SK-N-SH treated with all-trans-retinoic acid at 6 μM for 48 hours (cell line): ENCODE measurements at places on chromosomes 3 and 15.
A peak's percentile ranks its signal among the peaks of the same experiment; 100 is the strongest.

DNA sequence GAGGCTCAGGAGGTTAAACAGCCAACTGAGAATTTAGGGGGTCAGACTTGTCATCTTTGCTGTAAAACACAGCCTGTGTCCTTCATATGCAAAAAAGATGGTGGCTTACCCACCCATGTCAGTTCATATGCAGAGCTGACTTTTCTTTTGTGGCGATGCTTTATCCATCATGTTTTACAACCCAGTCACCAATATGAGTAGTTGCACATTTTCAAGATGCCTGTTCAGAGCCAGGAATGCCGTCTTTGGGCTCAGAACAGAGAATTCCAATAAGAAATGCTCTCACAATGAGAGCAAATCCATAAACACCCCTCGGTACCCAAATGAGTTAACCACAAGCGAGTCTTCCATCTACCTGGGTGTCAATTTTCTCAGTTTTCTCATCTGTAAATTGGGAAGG is 83.6 kb downstream of the TIGIT start:
- no peak for ATAC-seq

- peak; percentile 77 for ATAC-seq
Observed at GRCh38 chr3:187165144-187165543, 25.8 kb upstream of the RPL39L start.

DNA sequence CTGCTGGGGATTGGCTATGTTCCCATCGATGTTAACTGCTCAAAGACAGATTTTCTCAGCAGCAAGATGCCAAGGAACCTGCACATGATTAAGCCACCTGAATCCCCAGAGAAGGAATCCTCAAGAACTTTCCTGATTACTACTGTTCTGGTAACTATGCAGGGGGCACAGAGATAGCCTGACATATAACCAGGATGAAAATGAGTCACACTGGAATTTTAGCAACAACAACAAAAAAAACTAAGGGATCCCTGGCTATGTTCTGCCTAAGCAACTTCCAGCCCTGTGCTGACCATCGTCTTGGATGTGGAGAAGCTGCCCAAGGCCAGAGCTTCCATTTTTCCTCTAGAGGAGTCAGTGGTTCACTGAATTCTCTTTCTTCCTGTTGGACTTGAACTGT is 13.8 kb downstream of the RIOX2 start:
- no peak for ATAC-seq

- no peak for ATAC-seq
Observed at GRCh38 chr3:25091934-25092333, 336.1 kb upstream of the RARB start.

DNA sequence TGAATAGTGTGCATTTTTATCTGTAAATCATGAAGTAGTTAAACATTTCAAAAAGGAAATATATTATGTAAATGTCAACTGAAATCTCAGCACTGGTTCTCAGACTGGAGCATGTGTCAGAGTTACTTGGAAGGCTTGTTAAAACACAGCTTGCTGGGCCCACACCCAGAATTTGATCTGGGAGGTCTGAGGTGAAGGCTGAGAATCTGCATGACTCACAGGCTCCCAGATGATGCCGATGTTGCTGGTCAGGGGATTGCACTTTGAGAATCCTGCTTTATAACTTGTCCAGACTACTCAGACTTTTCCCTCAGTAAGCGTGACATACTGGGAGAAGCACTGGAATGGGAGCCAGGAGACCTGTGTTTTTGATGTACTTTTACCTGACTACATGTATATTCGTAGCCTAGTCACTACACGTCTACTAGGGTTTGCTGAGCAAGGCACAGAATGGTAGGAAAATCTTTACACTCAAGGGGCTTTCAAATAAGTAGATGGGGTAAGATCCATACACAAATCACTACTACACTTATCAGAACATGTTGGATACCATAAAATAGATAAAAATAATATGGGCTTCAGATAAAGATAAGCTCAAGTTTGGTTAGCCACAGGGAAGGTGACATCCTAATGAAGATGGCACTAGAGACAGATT is 77.1 kb upstream of the MEX3B start:
- peak; percentile 98 for ATAC-seq
